ENCODE measurements at places on chromosomes 12 and 14. TPM values are rescaled to one million over a fixed set of nuclear protein-coding genes. Genes with fewer than 3 reads are reported as not detected.

- no peak for DNase-seq
- no peaks in the 10 kb centered on the region for H3K27me3 ChIP-seq
- H3K36me3 ChIP-seq, result peaks cover 3% of the 10 kb centered on the region
- H3K27ac ChIP-seq, result no peak overlapping the region
Observed at GRCh38 chr12:63981343-63981742, 136.8 kb downstream of the SRGAP1 start.

- H3K4me1 ChIP-seq, result peaks cover 9% of the 10 kb centered on the region
- DNase-seq, result no peak
- no peak overlapping the region for H3K4me3 ChIP-seq
- peak overlapping the region; percentile 87 for H3K27ac ChIP-seq
- no peaks in the 10 kb centered on the region for H3K27me3 ChIP-seq
Observed at GRCh38 chr12:128817111-128818015, 6.4 kb downstream of the SLC15A4 start.

PLEKHG7 gene
- total RNA-seq, result 6.1 TPM

DNA sequence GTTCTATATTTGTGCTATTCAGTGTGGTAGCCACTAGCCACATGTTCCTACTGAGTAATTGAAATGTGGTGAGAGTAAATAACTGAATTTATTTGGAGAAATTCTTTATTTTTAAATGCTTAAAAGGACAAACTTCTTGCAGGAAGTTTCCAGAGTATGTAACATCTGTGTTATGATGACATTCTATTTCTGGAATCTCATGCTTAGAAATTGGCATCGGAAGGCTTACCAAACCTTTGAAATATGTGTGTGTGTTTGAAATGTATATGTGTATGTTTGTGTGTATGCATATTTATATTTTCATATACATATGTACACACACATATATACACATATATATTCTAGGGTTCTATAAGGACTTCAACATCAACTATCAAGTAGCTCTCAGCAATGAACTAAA is 12.4 kb upstream of the WSCD2 start:
- H3K27ac ChIP-seq, result no peak overlapping the region
- H3K27me3 ChIP-seq, result no peaks in the 10 kb centered on the region
- no peaks in the 10 kb centered on the region for H3K36me3 ChIP-seq
- peak; percentile 13 for DNase-seq
- H3K4me1 ChIP-seq, result no peaks in the 10 kb centered on the region

GRCh38 chr12:5783289-5783920 is 161.7 kb downstream of the ANO2 start:
- peaks cover 8% of the 10 kb centered on the region for H3K4me1 ChIP-seq
- no peak overlapping the region for H3K4me3 ChIP-seq
- no peaks in the 10 kb centered on the region for H3K36me3 ChIP-seq

DNA sequence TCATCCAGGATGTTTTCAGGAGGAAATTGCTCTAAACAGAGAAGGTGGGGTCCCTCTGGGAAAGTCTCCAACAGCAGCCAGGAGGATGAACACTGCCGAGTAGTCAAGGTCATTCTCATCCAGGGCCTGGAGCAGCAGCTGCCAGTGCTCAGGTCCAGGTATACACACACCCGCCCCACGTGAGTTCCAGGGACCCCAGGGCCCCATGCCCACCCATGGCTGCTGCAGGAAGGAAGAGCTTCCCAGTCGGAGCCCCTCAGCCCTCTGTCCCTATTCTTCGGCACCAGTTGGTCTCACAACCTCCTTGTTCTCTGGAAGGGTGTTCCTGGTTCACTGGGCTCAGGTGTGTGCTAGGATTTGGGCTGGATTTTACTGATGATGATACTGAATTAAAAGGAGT is 72.7 kb downstream of the ACTN1 start:
- DNase-seq, result no peak
- H3K27me3 ChIP-seq, result no peaks in the 10 kb centered on the region
- no peak overlapping the region for H3K27ac ChIP-seq
- peaks cover 15% of the 10 kb centered on the region for H3K36me3 ChIP-seq
- no peak overlapping the region for H3K4me3 ChIP-seq

FGF6 gene
- total RNA-seq, result not detected

NINJ2 gene
- 5.8 TPM for total RNA-seq

DNA sequence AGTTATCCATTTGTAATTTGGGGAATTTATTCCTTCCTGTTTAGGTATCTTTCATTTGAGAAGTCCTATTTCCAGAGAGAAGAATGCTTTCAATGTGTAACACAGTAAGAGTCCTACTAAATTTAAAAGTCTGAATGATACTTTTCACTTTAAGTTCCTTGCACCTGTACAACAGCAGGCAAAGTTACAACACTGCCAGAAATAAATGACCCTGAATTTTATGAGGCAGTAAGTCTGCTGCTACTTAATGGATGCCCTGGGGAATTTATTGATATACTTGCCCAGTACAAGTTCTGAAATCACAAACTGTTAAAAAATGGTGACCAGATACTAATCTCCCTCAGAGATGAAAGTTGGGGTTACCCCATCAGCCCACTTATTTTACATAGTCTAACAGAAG is 53.1 kb downstream of the NTS start:
- H3K27me3 ChIP-seq, result no peaks in the 10 kb centered on the region
- no peaks in the 10 kb centered on the region for H3K36me3 ChIP-seq
- no peaks in the 10 kb centered on the region for H3K4me1 ChIP-seq
- DNase-seq, result no peak
- H3K4me3 ChIP-seq, result no peak overlapping the region

KRT72 gene
- 0.17 TPM for total RNA-seq

PEBP1 gene
- total RNA-seq, result 141 TPM

RDH12 gene
- total RNA-seq, result 0.25 TPM

DNA sequence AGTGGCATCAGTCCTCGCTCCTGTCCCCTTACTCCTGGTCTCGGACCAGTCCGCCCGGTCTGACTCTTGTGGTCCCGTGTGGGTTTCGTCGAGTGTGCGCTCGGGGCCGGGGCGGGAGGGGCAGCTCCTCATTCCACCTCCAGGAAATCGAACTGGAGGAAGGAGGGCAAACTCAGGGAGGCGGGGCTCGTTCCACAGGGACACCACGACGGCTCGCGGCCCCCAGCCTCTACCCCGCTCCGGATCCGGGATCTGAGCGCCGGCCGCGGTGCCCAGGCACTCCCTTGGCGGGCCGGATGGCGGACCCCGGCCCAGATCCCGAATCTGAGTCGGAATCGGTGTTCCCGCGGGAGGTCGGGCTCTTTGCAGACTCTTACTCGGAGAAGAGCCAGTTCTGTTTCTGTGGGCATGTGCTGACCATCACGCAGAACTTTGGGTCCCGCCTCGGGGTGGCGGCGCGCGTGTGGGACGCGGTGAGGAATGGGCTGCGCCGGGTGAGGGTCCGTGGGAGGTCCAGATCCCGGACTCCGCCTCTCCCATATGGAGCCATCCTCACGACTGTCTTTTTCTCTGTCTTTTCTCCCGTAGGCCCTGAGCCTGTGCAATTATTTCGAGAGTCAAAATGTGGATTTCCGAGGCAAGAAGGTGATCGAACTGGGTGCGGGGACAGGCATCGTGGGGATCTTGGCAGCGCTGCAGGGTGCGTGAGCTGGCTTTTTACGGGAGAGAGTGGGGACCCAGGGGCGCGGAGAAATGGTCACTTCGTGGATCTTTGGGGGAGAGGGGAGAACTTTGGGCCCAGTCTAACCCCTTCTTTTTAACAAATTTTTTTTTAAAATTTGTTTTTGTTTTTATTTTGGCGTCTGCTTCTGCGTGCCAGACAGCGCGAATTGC is at the start of gene EEF1AKMT3:
EEF1AKMT3 (plus strand) TSS at position 186 of the 894 bp plus-strand sequence; CDS start at position 297, 111 bp downstream.
- H3K4me1 ChIP-seq, result peaks cover 6% of the 10 kb centered on the region
- no peaks in the 10 kb centered on the region for H3K27me3 ChIP-seq
- H3K36me3 ChIP-seq, result peaks cover 3% of the 10 kb centered on the region
- peak; percentile 64 for DNase-seq

GRCh38 chr14:74395094-74395493 is 30.9 kb downstream of the SYNDIG1L start:
- no peaks in the 10 kb centered on the region for H3K36me3 ChIP-seq
- DNase-seq, result no peak
- no peaks in the 10 kb centered on the region for H3K27me3 ChIP-seq
- H3K27ac ChIP-seq, result no peak overlapping the region
- no peak overlapping the region for H3K4me3 ChIP-seq

DNA sequence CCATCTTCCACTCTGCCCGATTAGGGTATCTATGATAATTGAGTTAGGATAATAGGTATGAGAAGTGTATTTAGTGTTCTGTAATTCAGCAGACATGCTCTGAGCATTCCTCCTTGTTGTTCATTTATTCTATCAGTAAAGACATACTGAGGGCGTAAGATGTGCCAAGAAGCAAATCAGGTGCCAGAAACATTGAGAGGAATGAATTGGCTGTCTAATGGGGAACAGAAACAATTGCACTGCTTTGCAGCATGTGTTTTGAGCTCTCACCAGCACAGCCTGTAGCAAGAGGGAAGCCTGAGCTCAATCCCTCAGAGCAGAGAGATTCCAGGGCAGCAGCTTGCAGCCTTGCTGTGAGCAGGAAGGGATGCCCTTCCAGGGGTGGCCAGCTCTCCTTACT is 589.3 kb downstream of the BCL11B start:
- H3K27me3 ChIP-seq, result no peaks in the 10 kb centered on the region
- DNase-seq, result peak; percentile 34
- H3K36me3 ChIP-seq, result no peaks in the 10 kb centered on the region
- no peak overlapping the region for H3K27ac ChIP-seq
- no peaks in the 10 kb centered on the region for H3K4me1 ChIP-seq
- H3K4me3 ChIP-seq, result no peak overlapping the region

CACNA1C gene
- 11.7 TPM for total RNA-seq
